ENCODE measurements at places on chromosomes 12 and 14.
A peak's percentile ranks its signal among the peaks of the same experiment; 100 is the strongest.

DNA sequence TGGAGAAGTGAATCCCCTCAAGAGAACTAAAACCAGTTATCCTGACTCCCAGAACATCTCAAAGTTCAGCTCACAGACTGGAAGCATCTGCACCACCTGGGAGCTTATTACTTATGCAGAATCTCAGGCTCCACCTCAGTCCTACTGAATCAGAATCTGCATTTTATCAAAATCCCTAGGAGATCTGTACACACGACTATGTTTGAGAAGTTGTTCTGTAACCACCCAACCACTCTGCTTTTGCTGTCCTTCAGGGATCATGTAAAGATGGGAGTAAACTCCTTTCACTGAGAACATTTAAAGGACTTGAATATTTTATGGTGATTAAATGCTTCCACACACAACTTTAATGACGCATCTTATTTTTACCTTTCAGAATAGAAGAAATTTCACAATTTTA, 98.0 kb downstream of the KIF21A start:
- no peak for DNase-seq

DNA sequence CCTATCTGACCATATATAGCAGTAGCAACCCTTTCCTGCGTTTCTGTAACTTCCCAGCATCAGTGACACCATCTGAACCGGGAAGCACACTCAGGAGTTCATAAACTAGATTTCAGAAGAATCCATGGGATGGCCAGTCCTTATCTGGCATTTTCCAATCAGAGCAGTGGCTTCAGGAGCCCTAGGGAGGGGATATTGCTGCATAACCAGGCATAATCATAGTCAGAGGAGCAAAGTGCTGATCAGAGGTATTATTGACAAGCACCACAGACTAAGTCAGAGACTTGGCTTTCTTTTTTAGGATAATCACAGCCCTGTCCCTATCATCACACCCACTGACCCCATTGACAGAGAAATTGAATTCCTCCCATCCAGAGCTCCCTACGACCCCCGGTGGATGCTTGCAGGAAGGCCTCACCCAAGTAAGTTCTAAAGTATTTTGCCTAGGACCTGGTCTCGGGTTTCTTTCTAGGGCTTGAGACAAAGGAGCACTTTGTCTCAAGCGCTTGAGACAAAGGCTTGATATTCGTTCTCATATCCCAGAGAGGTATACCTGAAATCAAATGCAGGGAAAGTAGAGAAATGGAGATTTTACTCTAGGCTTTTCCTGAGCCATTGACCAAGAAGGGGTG, 55.1 kb downstream of the FOXN4 start:
- no peak for DNase-seq

GRCh38 chr12:116650062-116650461, 87.8 kb downstream of the SPRING1 start:
- DNase-seq, result no peak

GRCh38 chr12:67843257-67843656, 146.0 kb upstream of the IFNG-AS1 start:
- no peak for DNase-seq

- no peak for DNase-seq
Observed at GRCh38 chr12:4277857-4278256, 4.3 kb downstream of the CCND2 start.

- peak; percentile 29 for DNase-seq
Observed at GRCh38 chr12:71848212-71848611, 8.7 kb downstream of the TBC1D15 start.

DNA sequence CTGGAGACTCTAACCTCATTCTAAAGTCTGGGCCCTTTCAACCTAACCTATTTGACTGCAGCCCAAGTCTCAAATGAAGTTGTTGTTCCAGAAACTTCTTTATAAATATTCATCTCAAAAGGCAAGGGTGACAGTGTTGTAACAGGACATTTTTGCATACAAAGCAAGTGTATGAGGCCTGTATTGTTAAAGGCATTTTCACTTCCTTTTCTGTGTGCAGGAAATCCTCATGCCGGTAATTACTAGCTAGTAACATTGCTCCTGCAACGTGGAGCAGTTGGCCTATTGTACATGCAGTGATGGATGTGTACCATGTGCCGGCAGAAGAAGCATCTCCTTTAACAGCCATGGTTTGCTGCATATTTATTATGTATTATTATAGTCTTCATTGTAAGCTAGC, 156.5 kb upstream of the RMST start:
- no peak for DNase-seq

GRCh38 chr12:66033151-66033550, 97.4 kb downstream of the LLPH start:
- no peak for DNase-seq

DNA sequence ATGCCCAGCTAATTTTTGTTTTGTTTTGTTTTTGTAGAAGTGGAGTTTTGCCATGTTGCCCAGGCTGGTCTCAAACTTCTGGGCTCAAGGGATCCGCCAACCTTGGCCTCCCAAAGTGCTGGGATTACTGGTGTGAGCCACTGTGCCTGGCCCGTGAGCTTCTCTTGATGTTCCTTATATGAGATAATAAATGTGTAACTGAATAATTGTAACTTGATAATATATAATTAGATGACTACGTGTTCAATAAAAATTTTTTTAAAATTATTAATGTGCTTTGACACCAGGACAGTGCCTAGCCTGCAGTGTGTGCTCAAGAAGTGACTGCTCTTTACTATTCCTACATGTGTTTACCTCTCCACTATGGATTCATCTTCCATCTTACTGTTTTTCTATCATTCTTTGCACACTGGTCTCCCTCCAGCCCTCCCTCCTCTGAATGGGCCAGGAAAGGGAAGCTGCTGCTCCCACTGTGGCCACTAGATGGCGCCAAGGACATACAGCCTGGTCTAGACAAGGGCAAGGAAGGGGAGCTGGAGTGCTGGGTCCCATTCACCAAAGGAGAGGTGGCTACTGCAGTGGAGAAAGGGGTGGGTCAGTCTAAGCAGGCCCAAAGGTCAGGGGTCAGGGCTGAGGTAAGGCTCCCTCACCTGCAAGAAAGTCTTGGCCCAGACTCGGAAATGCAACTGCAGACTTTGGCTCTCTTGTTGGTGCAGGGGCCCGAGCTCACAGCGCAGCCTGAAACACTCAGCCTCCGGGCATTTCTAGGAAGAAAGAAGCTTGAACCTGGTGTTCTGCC, 14.7 kb upstream of the ZNF385A start:
- peak; percentile 74 for DNase-seq

DNA sequence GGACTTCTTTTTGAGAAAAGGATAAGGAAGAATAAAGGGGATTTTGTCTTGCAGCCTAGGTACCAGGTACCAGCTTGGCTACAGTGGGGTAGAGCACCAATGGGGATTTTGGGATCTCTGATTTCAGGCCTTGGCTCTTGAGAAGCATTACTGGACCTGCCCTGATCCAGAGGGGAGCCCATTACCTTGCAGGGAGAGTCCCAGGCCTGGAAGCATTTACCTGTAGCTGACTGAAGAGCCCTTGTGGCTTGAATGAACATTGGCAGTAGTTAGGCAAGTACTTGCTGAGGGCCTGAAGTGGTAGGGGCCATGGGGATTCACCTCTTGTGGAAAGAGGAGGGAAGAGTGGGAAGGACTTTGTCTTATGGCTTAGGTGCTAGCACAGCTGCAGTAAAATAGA, 308.2 kb upstream of the FBXO33 start:
- no peak for DNase-seq

- peak; percentile 89 for DNase-seq
Observed at GRCh38 chr12:88247241-88247643, 105.1 kb downstream of the TMTC3 start.

DNA sequence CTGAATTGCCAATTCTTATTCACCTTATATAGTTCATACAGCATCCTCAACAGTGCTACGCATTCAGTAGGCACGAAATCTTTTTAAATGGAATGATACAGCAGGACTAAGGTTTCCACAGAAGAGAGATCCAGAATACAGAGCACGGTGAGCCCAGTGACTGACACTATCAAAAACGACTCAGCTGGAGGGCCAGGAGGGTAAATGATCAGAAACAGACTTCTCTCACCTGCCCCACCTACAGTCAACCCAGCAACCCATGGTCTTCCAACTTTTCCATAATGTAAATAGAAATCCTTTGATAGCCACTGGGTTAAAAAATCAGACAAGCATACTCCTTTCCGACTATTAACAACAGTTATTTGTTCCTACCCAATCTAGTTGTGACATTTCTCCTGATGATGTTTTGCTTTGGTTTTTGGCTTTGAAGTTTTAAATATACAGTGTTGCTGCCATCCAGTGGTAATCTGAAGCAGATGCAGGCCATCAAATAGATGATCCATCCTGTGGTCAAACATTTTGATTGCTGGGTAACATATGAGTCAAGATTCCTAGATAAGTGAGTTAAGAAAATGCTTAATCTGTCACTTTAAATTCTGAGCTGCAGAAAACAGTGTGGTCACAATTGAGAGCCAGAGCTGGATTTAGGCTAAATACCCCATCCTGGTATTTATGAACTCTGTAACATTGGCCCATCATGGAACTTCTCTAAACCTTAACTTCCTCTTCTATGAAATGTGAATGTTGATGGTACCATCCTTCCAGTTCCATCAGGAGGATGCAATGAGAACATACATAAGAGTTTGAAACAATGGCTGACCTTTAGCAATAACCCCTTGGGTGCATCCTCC, 42.0 kb downstream of the GPHB5 start:
- DNase-seq, result peak; percentile 63

- no peak for DNase-seq
Observed at GRCh38 chr12:29691161-29691854, 92.4 kb downstream of the TMTC1 start.

- DNase-seq, result no peak
Observed at GRCh38 chr12:75579552-75579951, 68.1 kb upstream of the KRR1 start.

- DNase-seq, result no peak
Observed at GRCh38 chr12:18454330-18454729, 193.0 kb downstream of the PIK3C2G start.

DNA sequence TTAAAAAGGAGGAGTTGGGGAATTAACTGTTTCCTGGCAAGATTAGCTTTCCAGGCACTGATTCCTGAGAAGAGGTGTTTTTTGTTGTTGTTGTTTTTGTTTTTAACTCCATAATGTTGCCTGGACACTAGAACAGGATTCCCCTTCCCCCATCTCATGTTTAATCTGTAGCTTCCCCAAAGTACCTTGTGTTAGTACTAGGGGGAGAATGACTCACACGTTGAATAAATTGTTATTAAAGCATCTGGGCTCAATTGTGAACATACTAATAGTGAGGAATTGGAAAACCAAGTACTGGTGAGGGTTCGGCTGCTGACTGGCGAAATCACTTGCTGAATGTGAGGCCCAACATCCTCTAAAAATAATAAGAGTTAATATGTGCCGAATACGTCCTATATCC, 1.3 kb upstream of the GNG2 start:
- no peak for DNase-seq

- DNase-seq, result no peak
Observed at GRCh38 chr12:89212339-89212771, 139.9 kb downstream of the DUSP6 start.

GRCh38 chr14:56125772-56126636, 7.8 kb downstream of the PELI2 start:
- no peak for DNase-seq

- no peak for DNase-seq
Observed at GRCh38 chr14:63205866-63206265, 1.6 kb downstream of the RHOJ start.

DNA sequence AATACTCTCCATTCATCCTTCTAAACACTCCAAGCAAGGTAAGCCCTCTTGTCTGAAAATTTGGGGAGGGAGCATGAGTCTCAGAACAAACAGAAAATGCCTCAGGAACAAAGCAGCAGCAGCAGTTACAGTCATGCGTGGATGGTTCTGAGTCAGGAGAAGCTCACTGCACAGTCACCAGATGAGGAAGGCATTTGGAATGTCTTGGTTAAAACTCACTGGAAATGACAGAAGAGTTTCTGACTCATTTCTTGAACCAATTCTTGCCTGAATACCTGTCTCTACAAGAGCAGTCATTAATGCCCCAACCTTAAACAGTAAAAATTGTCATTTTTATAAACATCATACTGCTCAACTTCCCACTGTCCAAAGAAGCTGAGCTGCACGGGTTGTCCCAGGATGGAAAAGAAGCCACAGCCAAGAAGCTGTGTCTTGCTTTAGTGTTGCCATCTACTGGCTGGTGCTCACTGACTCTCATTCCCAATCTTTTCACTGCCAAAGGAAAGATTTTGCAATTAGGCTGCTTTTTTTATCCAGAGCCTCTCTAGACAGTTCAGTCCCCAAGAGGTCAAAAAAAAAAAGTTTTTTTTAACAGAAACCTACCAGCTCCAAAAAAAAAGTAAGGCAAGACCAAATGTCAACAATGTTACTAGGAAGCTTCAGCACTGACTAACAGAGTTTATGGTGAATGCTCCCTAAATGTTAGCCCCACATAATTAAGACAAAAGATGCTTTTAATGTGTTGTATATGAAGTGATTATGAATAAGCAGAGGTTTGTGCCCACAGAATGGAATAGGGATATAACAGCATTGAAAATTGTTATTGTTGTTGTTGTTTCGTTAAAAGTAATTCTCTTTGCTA, 40.4 kb downstream of the KICS2 start:
- peak; percentile 93 for DNase-seq

DNA sequence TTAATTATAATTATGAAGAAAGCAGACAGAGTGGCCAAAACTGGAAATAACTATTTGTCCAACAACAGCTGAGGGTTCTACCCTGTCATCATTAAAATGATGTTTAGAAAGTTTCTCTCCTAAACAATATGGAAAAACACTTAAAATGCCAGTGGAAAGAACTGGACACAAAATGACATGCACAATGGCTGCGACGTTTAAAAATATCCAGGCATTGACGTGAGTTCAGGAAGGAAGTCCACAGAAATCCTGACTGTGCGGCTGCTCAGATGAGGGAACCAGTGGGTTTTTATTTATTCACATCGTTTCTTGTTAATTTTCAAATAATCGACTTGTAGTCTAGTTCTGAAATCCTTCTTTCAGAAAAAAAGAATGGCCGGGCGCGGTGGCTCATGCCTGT, 58.3 kb downstream of the CCNK start:
- no peak for DNase-seq

GRCh38 chr14:32595497-32595896, 266.4 kb downstream of the AKAP6 start:
- no peak for DNase-seq

DNA sequence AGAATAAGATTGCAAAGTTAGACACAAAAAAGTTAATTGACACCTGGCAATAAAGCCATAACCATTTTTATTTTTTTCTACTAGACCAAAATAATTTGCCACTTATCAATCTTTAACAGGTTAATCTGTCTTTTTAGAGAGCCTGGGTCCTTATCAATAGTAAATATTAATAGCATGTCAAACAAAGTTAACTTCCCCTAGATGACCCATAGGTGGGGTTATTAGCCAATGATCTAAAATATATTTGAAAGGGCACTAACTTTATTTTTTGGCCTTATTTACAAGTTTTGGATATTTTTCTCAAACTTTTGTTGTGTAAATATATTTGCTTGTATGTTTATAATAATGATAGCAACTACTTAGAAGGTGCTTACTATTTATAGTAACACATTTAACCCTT, 3.9 kb downstream of the ANKRD33 start:
- DNase-seq, result no peak

- no peak for DNase-seq
Observed at GRCh38 chr14:37544407-37544806, 50.6 kb downstream of the FOXA1 start.
